Caco-2 (cell line): ENCODE measurements at places on chromosomes 4 and X.

DNA sequence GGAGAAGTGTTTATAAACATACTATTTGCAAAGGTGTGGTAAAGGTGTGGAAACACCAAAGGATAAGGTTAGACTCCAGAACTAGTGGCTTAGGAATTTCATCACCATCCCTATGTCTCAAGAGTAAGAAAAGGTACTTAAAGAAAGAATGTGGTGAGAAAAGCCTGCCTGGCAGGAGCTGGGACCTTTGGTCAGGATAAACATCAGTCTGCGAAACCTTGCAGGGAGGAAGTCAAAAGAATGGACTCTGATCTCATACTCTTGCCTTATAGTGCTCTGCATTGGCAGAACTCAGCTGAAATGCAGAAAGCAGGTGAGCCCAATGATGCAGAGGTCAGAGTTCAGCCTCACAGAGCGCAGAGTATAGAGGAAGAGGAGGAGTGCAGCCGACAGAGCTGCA, 97.2 kb upstream of the NR3C2 start:
- DNase-seq: peak; percentile 73

DNA sequence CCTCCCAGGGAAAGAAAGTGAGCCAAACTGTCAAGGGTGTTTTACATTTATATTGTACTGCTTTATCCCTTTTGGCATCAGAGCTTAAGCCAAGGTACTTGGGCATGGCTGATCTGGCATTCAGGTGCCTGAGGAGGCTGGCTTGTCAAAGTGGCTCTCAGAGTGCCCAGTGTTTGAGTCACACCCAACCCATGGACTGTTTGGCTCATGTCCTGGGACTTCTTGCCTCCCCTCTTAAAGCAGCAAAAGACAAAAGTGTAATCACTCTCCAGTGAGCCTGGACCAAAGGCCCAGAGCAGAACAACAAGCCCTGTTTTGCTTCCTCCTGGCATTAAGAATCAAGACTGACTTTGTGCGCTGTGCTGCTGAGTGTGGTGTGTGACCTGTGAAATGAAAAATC, 311.7 kb upstream of the TAPT1 start:
- no peak for DNase-seq

DNA sequence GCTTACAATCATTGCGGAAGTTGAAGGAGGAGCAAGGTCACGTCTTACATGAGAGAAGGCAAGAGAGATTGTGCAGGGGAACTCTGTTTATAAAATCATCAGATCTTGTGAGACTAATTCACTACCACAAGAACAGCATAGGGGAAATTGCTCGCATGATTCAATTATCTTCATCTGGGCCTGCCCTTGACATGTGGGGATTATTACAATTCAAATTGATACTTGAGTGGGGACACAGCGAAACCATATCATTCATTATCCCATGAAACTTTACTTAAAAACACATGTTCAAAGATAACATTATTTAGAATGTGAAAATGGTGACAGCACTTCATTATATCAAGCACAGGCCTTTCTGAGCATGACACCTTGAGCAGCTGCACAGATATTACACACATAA, 1087.8 kb downstream of the C4orf33 start:
- DNase-seq: no peak

DNA sequence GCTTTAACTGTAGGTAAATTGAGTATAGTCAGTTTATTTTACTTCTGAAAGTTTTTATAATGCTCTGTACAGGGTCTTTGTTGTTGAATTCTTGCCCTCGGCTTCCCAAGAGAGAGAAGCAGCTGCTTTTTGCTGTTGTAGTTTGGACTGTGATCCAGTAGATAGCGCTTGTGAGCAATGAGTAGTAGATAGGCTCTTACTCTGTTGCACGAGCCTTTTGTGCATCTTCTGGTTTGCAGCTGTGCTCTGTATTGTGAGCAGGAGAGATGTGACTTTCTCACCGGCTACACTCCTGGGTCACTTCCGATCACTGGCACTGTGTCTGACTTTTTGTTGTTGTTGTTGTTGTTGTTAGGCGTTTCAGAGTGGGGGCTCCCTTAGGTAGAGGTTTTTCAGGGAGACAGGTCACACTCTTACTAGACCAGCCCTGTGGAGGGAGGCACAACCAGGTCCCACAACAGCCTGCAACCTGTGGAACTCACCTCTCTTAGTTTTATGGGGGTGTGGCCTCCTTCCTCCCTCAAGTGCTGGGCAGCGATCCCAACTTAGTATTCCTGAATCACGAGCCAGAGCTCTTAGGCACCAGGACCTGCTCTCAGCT, 822.1 kb upstream of the GALNTL6 start:
- peak; percentile 35 for DNase-seq

GRCh38 chr4:175325230-175325629, 407.1 kb downstream of the ADAM29 start:
- no peak for DNase-seq
